B cell (primary cell): ENCODE measurements at places on chromosomes 1 and 21.

DNA sequence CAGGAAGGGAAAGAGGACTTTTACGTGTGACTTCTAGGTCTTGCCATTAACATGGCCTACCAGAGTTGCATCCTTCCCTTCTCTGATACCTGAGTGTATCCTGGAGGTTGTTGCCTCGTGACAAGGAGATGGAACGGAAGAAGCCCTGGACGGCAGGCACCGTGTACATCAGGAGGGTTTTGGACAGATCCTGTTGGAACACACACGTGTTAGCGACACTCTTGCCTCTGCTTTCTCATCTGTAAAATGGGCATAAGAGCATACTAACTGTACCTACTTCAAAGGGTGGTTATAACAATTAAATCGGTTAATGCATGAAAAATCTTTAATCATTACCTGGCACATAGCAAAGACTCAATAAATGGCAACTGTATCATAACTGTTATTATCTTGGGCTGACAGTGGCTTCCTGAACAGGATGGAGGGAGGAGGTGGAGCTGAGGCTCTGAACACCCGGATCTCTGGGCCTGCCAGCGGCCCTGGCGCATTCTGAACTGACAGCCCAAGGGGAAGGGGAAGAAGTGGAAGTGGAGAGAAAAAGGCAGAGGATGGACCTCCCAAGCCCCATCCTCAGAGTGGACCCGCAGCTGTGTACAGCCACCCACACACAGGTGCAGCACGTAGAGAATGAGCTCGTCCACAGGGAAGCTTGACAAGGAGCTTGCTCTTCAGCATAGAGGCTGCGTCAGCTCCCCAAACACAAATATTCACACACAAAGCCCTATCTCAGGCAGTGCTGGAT is 30.2 kb upstream of the EXOSC10 start:
- H3K27me3 ChIP-seq: no peaks in the 10 kb centered on the region
- H3K27ac ChIP-seq: no peak overlapping the region
- no peak overlapping the region for H3K4me3 ChIP-seq
- no peaks in the 10 kb centered on the region for H3K4me1 ChIP-seq

DNA sequence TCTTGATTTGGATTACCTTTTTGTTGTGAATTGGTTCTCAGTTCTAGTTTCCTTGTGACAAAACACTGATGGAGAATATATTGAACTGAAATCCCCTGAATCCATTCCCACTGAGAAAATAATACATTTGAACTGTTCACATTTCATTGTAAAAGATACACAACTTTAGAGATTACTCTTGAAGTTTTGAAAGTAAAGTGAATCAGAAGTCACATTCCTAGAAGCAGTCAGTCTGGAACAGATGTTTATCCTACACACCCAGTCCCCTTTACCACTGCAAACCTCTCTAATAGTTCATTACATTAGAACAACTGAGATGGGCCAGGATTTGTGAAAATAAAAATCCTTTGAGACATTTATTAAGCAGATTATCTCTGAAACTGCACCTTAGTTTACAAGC is 3.4 kb downstream of the RERE start:
- H3K36me3 ChIP-seq: no peaks in the 10 kb centered on the region
- H3K4me1 ChIP-seq: peaks cover 25% of the 10 kb centered on the region
- no peak overlapping the region for H3K4me3 ChIP-seq
- DNase-seq: no peak

DNA sequence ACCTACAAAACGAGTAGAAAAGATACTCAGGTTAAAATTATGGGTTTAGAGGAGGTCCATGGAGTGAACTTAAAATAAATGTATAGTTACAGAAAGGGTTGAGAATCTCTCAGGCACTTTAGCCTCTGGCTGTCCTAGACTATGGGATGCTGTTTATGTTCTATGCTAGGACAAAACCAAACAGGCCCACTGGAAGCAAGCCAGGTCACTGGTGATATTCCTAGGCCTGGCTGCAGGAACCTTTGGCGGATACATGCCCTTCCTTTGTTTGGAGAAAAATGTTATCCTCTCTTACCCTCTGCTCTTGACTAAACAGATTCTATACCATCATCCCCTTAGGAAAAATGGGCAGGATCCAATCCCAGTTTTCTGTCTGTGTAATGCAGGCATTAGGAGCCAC is 90.7 kb upstream of the DUSP10 start:
- no peaks in the 10 kb centered on the region for H3K27me3 ChIP-seq
- no peak overlapping the region for H3K27ac ChIP-seq
- no peaks in the 10 kb centered on the region for H3K36me3 ChIP-seq
- DNase-seq: no peak

DNA sequence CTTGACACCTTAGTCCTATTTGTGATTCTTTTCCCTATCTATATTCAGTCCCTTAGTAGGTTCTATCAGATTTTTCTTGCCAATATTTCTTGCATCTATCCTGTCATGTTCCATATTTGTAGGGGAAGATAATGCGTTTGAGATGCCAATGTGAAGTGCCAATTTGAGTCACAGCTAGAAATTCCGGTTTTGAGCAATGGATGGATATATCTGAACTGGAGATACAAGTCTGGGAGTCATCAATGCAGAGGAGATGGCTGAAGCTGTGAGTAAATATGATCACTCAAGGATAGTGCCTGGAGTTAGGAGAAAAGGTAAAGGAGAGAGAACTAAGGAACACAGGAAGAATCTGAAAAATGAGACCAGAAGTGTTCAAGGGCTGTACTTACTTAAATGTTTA is 93.8 kb downstream of the COQ8A start:
- no peaks in the 10 kb centered on the region for H3K36me3 ChIP-seq
- DNase-seq: no peak
- no peak overlapping the region for H3K4me3 ChIP-seq
- H3K4me1 ChIP-seq: no peaks in the 10 kb centered on the region

DNA sequence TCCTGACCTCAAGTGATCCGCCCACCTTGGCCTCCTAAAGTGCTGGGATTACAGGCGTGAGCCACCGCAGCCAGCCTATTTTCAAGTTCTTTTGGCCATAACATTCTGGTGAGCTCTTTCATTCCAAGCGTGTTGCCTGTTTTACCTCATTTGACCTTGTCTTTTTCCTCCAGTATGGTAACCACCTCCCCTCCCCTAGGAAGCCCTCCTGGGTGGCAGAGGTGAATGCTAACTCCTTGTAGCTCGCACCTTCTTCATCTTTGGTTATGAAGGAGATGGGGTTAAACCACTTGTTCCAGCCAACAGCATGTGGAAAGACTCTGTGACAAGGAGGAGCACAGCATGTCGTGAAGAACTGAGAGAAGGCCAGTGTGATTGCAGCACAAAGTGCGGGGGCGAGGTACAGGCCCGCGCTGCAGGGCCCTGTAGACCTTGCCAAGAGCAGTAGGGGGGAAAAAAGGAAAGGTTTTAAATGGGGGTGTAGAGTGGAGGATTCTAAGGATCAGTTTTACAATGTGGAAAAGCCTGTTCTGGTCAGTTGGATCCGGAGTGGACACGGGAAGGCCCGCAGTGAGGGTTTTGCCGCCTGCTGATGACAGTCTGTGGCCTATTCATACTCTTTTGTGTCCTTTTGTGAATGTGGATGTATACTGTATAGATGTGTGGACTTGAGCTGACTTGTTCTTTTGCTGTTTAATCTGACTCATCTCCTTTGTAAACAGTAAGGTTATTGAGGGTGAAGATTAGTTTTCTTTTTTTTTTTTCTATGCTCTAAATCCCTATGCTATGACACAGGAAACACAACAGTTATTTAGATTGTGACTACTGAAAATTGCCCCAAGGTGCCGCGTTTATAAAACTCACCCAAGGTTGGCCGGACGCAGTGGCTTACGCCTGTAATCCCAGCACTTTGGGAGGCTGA is 7.5 kb upstream of the ZNF436 start:
- no peak for DNase-seq
- no peaks in the 10 kb centered on the region for H3K4me1 ChIP-seq

GRCh38 chr1:232951180-232951579 is 769 bp downstream of the NTPCR start:
- H3K27ac ChIP-seq: no peak overlapping the region
- peak overlapping the region; percentile 92 for H3K4me3 ChIP-seq
- peak; percentile 39 for DNase-seq
- no peaks in the 10 kb centered on the region for H3K27me3 ChIP-seq
- peaks cover 13% of the 10 kb centered on the region for H3K4me1 ChIP-seq

GRCh38 chr1:162022626-162023025 is 1.0 kb downstream of the OLFML2B start:
- H3K4me1 ChIP-seq: peaks cover 13% of the 10 kb centered on the region
- no peaks in the 10 kb centered on the region for H3K36me3 ChIP-seq
- H3K27me3 ChIP-seq: peaks cover 14% of the 10 kb centered on the region
- H3K27ac ChIP-seq: no peak overlapping the region
- no peak for DNase-seq

- DNase-seq: no peak
- no peaks in the 10 kb centered on the region for H3K4me1 ChIP-seq
Measured at GRCh38 chr21:35895598-35895997, 164.7 kb downstream of the SETD4 start.
